ENCODE measurements at places on chromosomes 13 and 19.
A peak's percentile ranks its signal among the peaks of the same experiment; 100 is the strongest.

GRCh38 chr13:31631746-31632145 is 107.6 kb upstream of the RXFP2 start:
- DNase-seq, result no peak

- DNase-seq, result no peak
Measured at GRCh38 chr13:22018836-22019210, 347.9 kb downstream of the FGF9 start.

GRCh38 chr19:39870171-39870971 is 24.2 kb upstream of the FBL start:
- DNase-seq, result peak; percentile 63

DNA sequence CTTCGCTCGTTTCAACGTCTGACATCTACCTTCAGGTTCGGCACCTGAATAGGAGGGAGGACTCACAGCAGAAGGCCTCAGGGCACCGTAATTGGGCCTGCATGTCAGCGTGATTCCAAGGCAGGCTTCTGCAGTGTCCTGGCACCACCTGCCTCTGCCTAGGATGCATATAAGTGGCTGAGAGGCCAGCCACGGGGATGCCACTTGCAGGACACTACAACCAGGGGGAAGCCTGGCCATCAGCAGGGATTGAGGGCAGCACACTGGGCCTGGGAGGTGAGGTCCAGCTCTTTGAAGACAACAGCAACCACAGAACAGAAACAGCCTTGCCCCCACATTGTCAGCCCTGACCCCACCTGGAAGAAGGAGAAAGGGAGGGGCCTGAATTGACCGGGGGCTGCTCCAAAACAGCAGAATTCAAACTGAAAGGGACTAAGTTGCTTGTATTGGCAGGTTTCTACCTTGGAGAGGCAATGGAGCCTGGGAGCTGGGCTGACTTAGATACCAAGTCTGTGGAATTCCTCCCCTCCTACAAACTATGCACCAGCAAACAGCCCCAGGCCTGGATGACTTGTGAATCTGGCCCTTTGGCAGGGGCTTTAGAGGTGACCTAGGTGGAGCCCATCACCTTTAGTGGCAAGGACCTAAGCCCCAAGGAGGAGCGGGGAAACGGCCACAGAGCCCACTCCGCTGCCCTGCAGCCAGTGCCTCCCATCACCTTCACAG is 34.1 kb upstream of the POMP start:
- no peak for DNase-seq

- no peak for DNase-seq
Measured at GRCh38 chr13:44768775-44769581, 192.8 kb upstream of the TSC22D1 start.

Data from NCI-H2107 (cell line).